Activated CD8-positive, alpha-beta T cell treated with anti-CD3 and anti-CD28 coated beads, Interleukin-2, amount 10 ng/mL, durations not matched to agents 7 days and 5 days (primary cell): ENCODE measurements at places on chromosomes 7 and 10. TPM values are rescaled to one million over a fixed set of nuclear protein-coding genes. Genes with fewer than 3 reads are reported as not detected.

GRCh38 chr10:24731942-24732341 lies 8.3 kb upstream of the ARHGAP21 start:
- no peak for DNase-seq

- no peak for DNase-seq
Measured at GRCh38 chr10:9024210-9024609, 969.7 kb downstream of the GATA3 start.

DNA sequence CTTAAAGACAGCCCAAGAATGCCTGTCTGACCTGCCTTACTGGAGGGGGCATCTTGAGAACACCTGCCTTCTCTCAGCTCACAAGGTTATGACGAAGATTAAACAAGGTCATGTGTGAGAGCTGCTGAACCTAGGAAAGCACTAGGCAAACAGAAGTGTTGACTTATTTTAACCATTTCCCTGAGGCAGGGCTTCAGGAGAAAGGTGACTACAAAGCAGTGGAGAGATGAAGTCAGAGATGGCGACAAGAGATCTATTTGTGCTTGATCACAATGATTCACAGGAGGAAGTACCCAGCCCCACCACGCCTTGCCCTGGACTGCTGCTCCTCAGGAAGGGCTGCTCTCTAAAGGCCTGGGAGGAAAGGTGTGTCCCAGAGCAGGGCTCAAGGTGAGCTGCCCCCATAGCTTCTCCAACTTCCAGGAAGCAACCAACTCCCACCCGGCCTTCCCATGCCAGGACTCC lies 27.8 kb downstream of the STN1 start:
- DNase-seq = no peak

GRCh38 chr7:104209063-104209462 lies 1.2 kb upstream of the ORC5 start:
- DNase-seq = no peak

GRCh38 chr10:92241158-92241500 lies 49.7 kb downstream of the CPEB3 start:
- no peak for DNase-seq

DNA sequence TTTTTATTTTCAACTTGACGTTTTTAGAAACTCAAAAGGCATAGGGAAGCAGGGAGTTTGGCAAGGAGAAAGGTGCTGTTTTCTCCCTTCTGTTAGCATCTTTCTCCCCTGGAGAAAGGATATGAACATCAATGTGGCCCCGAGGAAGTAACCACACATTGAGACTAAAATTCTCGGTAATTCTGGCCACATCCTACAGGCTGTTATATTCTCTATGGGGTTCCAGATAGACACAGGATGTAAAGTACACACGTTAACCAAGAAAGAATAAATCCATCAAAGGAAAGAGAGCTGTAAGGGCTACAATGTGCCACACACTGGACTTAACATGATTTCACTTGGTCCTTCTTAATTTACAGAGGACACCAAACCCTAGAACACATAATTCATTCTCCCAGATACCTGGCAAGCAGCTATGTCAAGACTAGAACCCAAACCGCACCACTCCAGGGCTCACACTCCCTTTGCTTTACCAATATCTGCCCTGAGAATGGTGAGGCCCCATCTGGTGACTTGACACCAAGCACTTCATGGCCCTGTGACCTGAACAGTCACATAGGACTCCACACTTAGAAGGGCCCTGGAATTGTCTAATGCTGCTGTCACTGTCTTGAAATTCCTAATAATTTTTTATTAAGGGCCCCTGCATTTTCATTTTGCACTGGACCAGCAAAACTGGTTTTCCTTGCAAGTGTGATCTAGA lies 73.9 kb downstream of the PRLHR start:
- peak; percentile 52 for DNase-seq

- no peak for DNase-seq
Measured at GRCh38 chr7:72781631-72782030, 46.4 kb downstream of the TYW1B start.

DNA sequence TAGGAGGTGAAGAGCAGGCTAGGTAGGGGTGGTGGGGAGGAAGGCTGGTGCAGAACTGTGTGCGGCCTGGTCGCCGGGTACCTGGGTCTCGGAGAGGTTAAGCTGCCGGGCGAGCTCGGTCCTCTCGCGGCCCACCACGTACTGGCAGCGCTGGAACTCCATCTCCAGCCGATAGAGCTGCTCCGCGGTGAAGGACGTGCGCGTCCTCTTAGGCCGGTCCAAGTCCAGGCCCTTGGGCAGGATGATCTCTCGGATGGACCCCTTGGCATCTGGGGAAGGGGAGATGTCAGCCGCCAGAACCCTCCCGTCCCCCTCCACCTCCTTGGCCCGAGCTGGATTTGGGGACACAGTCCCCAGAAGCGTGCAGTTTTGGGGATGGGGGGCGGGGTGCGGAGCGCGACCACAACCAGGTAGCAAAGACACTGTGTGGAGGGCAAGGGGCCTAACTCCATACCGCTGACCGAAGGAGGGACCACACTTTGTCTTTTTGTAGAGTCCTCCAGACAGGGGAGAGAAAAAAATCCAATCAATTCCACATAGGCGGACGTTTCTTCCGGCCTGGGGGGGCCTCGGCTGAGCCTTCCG lies 1.6 kb downstream of the VAX1 start:
- no peak for DNase-seq

- DNase-seq = no peak
Measured at GRCh38 chr7:11895337-11895736, 63.3 kb upstream of the THSD7A start.

- DNase-seq = no peak
Measured at GRCh38 chr10:26488344-26488743, 50.2 kb downstream of the APBB1IP start.

DNA sequence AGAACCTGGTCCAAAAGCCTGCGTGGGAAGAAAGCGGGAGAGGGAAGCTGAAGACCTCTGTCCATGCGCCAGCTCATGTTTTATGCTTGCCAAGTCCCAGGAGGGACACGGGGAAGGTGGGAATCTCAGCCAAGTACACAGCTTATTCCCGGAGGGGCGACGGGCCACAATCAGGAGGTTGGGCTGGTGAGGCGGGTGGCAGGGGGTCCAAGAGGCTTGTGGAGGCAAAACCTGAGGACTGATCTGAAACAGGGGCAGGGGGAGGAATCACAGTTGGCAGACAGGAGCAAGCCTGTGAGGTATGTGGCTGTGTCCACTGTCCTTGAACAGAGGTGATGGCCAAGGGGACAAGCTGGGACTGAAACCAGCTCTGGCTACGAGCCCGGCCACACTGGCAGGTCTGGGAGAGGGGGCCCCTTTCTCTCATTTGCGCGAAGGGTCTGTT lies 38.0 kb upstream of the LEP start:
- DNase-seq = no peak

DNA sequence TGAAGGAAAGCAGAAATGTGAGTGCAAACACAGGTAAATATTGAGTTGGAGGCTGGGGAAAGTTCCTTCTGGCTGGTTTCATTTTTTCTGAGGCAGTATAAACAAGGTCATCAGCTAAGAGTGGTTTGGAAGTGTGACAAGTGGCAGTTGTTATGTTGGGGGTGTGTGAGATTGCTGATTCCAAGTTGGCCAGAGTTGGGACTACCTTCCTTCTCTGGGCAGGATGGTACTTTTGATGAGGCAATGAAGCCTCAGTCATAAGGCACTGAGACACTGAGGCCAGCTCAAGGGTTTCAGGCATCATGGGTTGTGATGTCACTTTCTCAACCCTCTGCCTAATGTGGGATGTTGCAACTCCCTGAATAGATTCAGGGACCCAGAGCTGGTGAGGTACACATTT lies 8.2 kb upstream of the PTTG1IP2 start:
- no peak for DNase-seq

- no peak for DNase-seq
Measured at GRCh38 chr7:98731651-98732050, 114.6 kb downstream of the NPTX2 start.

GRCh38 chr10:116627386-116627933 lies 6.7 kb downstream of the PNLIPRP2 start:
- DNase-seq = no peak

GRCh38 chr10:27564398-27564797 lies 60.3 kb downstream of the RAB18 start:
- DNase-seq = peak; percentile 23

- no peak for DNase-seq
Measured at GRCh38 chr7:69813637-69814240, 215.5 kb downstream of the AUTS2 start.

DNA sequence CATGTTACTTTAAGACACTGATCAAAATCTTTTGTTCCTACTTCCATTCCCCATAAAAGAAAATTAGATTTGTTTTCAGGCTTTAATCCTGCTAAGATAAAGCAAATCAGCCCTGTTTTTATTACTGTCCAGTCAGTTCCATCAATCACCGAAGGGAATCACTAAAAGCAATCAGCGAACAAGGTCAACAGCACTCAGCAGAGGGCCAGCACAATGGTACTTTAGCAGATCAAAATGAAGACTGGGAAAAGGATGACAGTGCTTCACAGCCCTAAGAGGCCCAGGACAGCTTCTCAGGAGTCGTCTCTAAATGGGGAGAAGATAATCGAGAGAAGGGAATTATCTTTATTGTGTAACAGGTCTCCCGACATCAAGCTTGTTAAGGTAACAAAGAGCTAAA lies 32.7 kb downstream of the SEM1 start:
- DNase-seq = no peak

GRCh38 chr7:157292770-157293412 lies 43.9 kb upstream of the DNAJB6 start:
- no peak for DNase-seq

DNA sequence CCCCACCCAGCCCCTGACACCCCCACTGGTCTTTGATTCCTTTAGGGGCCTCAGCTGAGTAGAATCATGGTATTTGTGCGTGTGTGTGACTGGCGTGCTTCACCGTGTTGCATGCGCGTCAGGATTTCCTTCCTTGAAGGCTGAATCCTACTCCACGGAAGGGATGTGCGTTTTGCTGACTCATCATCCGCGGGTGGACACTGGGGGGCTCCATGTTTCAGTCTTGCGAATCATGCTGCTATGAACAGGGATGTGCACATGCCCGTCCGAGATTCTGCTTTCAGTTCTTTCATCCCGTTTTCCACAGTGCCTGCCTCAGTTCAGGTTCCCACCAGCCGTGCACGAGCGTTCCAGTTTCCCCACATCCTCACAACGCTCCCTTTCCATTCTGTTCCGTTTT lies 20.9 kb upstream of the JAKMIP3 start:
- DNase-seq = no peak

- no peak for DNase-seq
Measured at GRCh38 chr10:119653916-119654315, 2.7 kb downstream of the BAG3 start.

- no peak for DNase-seq
Measured at GRCh38 chr7:41047211-41047610, 655.7 kb downstream of the INHBA start.

DNA sequence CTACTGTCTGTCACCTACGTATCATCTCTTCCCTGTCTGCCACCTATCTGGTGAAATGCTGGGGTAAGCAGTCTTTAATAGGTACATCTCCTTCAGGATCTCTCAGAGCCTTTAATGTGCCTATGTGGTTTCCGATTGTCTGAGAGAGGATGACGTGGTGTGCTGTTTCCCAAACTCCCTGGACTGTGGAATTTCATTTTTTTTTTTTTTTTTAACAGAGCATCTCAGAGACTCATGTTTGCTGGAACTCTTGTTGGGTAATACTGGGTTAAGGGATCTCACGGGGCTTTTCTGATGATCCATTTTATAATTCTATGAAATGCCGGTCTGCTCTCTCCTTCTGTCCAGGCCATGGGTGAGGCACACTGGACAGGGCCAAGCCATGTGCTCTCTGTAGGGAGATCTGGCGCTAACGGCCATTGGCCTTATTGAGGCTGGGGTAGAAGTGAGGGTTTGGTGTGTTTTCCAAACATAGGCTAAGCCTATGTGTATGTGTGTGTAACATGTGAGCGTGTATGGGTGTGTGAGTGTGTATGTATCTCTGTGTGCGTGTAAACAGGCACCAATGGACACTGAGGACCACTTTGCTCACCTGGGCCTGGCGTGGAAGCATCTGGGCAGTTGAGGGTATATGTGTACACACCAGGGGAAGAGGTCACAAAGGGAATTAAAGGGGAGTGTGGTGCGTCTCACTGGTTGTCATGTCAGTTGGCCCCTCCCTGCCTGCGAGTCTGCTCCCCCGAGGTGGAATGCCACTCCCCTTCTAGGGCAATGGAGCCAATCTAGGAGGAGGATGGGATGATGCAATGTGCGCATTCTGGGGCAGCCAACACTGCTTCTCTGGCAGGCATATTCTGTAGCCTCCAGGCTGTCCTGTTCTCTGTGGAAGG lies 7.8 kb downstream of the ADRA2A start:
- DNase-seq = no peak

DNA sequence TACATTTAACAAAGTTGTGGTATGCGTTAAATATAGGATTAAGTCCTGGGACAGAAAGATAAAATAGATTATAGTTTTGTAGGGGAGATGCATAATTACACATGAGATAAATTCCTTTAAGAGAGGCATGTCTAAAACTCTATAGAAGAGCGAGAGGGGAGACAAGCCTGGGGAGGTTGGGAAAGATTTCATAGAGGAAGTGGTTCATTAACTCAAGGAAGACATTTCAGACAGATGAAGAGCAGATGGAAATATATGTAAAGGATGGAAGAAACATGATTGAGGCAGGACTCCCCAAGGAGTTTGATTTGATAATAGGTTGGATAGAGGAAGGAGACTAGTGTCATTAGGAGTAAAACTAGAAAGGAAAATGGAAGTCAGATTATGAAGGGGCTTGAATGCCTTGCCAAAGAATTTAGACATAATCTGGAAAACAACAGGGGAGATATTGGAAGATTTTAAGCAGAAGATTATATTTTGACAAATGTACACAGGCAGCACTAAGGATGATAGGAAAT lies 96.1 kb downstream of the PHTF2 start:
- no peak for DNase-seq

- DNase-seq = no peak
Measured at GRCh38 chr10:85761906-85762445, 604.6 kb downstream of the GRID1 start.

DNA sequence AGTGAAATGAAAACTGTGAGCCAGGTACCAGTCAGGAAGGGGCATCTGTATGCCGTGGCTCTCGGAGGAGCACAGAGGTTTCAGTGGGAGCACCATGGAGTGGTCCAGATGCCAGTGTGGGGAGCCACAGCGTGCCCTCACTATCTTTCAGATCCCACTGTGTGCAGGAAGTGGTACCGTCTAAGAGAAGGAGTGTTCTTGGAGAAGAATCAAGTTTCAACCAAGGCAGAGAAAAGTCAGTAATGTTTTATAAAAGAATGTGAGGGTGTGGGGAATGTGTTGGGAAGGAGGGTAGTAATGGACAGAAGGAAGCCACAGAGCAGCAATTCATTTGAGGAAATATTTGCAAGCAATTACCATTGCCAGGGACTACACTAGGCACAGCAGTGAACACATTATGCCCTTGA lies 35.6 kb downstream of the PRKAR2B start:
- DNase-seq = no peak

- DNase-seq = no peak
Measured at GRCh38 chr7:44769376-44769775, 20.7 kb downstream of the ZMIZ2 start.

Gene RBAK
- total RNA-seq = 14.7 TPM

Gene COL13A1
- not detected for total RNA-seq

Gene PDE1C
- not detected for total RNA-seq

Gene HOGA1
- total RNA-seq = not detected

Gene ZEB1
- total RNA-seq = 39.3 TPM

Gene PPP1R3C
- total RNA-seq = not detected

Gene HMX2
- not detected for total RNA-seq

Gene CARD11
- total RNA-seq = 178 TPM

Gene ZNF394
- 58.1 TPM for total RNA-seq

Gene SLC29A4
- 0.42 TPM for total RNA-seq
